ENCODE measurements at places on chromosomes 5 and 9. TPM values are rescaled to one million over a fixed set of nuclear protein-coding genes. Genes with fewer than 3 reads are reported as not detected.

The IRX1 gene
- polyA plus RNA-seq = 36.5 TPM

The SKP2 gene
- polyA plus RNA-seq = 45.7 TPM

The GABRA6 gene
- 0.10 TPM for polyA plus RNA-seq

The DPYSL3 gene
- 30.3 TPM for polyA plus RNA-seq

The PIGO gene
- polyA plus RNA-seq = 44.2 TPM

The ABL1 gene
- 75.1 TPM for polyA plus RNA-seq

The XPA gene
- polyA plus RNA-seq = 33.5 TPM

The PGM5 gene
- 38.6 TPM for polyA plus RNA-seq

The DNAJC21 gene
- polyA plus RNA-seq = 73.0 TPM

The PCDHGA9 gene
- 6.1 TPM for polyA plus RNA-seq

The FOXD4L5 gene
- polyA plus RNA-seq = 0.35 TPM

The IL33 gene
- polyA plus RNA-seq = 9.5 TPM

The SLC25A48 gene
- 3.5 TPM for polyA plus RNA-seq

The ADAMTS2 gene
- polyA plus RNA-seq = 11.7 TPM

The IL3 gene
- not detected for polyA plus RNA-seq

The NUTM2G gene
- 1.3 TPM for polyA plus RNA-seq

The CYSRT1 gene
- 17.0 TPM for polyA plus RNA-seq

The TMEM167A gene
- polyA plus RNA-seq = 90.5 TPM
